ENCODE measurements at places on chromosomes 7 and 10.

DNA sequence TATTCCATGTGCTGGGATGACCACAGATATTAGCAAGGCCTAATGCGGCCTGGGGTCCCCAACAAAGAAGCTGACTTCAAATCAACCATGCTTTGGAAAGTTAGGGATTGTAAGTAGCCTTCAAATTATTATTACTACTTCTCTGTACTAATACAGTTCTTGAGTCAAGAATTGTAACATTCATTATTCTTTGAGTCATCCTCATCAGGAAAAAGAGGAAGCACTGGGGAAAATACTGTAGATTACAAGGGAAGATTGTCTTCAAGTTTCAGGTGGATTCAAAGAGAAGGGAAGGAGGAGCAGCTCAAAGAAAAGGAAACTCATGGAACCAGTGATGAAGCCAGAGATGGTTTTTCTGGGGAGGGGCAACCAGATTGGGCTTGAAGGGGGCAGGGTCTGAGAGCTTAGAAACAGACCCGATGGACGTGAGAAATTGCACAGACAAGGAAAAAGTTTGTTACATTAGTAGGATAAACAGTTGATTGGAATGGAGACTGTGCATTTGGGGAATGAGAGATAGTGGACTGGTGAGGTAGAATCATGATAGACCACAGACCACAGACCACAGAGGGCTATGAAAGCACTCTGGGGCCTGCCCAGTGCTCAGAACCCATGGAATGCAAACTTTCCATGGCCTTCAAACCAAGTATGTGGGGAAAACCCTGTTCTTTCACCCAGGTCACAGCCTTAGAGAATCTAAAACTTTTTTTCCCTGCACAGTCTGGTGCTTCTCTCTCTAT lies 209.9 kb downstream of the ZNF365 start:
- DNase-seq = no peak

- DNase-seq = no peak
Measured at GRCh38 chr10:36771725-36772124, 353.7 kb upstream of the ANKRD30A start.

DNA sequence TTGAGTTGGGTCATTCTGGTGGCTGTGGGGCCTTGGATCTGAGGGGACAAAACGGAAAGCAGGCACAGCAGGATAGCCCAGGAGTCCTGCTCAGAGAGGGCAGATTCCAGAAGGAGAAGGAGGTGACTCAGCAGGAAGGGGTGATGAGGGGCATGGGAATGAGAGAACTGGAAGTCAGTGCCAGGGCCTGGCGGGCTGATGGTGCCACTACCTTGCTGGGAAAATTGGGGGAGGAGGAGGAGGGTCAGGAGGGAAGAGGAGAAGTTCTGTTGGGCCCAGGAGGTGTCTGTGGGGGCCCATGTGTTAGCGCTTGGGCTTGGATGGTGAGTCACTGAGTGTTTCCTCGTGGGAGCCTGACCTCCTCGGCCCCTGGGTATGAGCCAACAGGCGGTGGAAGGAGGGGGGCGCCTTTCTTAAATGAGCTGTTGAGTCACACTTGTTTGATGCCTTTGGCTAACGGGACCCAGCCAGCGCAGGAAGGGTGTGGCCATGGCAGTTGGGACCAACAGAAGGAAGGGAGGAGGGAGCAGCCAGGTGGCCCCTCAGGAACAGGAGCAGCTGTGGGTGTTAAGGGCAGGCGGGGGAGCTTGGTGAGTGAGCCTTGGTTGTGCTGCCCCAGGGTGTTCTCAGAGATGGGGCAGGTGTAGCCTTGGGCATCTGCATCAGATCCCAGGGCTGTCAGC lies 130.0 kb upstream of the BTBD16 start:
- DNase-seq = no peak

DNA sequence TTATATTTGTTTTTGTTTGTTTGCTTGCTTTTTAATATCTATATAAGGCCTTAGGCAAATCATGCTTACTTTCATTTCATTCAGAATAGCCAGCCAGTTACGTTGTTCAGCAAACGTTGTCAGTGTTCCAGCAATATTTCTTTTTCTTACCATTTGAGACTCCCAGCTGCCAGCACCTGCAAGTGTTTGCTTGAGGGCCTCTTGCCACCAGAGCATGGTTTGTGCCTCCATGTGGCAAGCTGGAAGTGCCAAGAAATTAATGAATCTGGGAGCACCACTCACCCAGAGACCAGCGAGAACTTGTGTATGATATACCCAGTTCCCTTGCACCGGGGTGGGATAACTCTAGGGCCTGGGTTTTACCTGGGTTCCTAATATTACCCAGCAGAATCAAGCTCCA lies 177.1 kb upstream of the CSTF2T start:
- DNase-seq = no peak

GRCh38 chr10:96416643-96417042 lies 57.8 kb upstream of the OPALIN start:
- DNase-seq = no peak
